ENCODE measurements at places on chromosomes 16 and 17.

DNA sequence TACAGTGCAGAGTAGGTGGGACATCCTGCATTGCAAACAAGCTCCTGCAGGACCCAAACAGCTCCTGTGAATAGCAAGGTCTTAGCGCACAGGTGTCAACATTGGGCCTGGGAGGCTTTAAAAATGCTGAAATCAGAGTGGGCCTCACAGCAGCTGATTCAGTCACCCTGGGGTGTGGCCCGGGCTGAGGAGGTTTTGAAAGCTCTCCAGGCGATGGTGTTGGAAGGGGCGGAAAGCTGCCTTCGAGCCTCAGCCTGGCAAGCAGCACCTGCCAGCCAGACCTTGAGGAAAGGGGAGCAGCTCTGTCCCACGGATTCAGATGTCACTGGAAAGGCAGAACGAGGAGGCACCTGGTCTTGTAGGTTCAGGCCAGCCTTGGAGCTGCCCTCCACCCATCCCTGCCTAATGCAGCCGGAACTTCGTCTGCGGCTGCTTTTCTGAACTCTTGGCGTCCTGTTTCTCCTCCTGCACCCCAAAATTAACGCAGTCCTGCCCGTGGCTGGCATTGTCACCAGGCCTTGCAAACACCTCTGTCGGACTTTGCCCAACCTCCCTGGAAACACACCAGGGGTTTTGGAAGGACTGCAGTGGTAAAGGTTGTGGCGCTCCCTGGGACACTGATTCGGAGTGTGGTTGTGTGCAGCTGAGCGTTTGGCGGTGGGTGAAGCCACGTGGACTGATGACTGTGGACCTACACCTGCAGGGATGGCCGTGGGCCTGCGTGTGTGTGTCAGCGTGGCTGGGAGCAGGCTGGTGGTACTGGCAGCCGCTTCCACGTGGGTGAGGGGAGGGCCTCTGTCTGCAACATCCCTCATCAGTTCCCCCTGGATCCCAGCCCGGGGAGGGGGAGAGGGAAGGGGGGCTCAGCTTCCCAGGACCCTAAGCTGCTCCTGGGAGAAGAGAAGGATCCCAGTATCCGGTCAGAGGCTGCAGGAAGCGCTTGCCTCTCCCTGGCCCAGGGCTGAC lies 3.4 kb downstream of the NECAB2 start:
- no peak for DNase-seq

GRCh38 chr17:63402431-63403212 lies 43.5 kb downstream of the CYB561 start:
- no peak for DNase-seq

DNA sequence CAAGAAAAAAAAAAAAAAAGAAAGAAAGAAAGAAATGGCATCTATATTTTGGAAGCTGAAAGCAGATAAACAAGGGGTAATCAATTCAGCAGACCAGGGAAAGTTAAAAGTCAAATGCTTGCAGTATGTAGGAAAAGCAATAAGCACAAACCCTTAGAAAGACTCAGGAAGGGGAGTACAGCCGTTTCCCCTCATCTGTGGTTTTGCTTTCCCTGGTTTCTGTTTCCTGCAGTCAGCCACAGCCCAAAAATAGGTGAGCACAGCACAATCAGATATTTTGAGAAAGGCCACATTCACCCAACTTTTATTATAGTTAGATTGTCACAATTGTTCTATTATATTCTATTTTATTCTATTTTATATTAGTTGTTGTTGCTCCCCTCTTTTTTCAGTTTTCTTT lies 14.4 kb upstream of the ALOX12 start:
- DNase-seq, result no peak

DNA sequence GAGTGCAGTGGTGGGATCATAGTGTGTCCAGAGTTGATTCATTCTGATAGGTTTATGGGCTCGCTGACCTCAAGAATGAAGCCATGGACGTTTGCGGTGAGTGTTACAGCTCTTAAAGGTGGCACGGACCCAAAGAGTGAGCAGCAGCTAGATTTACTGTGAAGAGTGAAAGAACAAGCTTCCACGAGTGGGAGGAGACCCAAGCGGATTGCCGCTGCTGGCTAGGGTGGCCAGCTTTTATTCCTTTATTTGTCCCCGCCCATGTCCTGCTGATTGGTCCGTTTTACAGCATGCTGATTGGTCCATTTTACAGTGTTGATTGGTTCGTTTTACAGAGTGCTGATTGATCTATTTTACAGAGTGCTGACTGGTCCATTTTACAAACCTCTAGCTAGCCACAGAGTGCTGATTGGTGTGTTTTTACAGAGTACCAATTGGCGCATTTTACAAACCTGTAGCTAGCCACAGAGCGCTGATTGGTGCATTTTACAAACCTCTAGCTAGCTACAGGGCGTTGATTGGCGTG lies 17.5 kb downstream of the CACNG4 start:
- no peak for DNase-seq

GRCh38 chr17:60534613-60535157 lies 8.6 kb upstream of the APPBP2 start:
- no peak for DNase-seq
